ENCODE measurements at places on chromosomes 7 and 10.
A peak's percentile ranks its signal among the peaks of the same experiment; 100 is the strongest.

DNA sequence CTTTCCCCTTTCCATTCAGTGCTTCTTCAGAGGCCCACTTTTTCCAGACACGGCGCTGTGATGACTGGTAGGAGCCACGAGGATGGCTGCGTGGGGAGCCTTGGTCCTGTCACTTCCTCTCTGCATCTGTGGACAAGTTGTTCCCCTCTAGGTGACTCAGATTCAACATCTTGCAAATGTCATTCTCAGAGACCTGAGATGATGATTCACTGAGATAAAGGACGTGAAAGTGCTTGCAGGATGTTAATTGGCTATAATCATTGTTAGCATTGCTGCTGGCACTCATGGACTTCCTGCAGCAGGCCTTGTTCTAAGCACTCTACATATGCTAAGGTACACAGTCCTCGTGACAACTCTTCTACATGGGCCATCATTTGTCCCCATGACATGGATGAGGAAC is 489.8 kb upstream of the ZMIZ1 start:
- DNase-seq = no peak

GRCh38 chr7:94710256-94710655 is 54.3 kb upstream of the SGCE start:
- DNase-seq = no peak

- DNase-seq = no peak
Observed at GRCh38 chr10:102519246-102519825, 15.6 kb downstream of the SUFU start.

GRCh38 chr10:35896001-35896400 is 253.9 kb upstream of the FZD8 start:
- DNase-seq = no peak

- DNase-seq = no peak
Observed at GRCh38 chr10:97365761-97366351, 31.3 kb upstream of the FRAT2 start.

GRCh38 chr7:52569151-52569550 is 466.3 kb upstream of the POM121L12 start:
- no peak for DNase-seq

- peak; percentile 44 for DNase-seq
Observed at GRCh38 chr7:25565949-25566348, 337.7 kb upstream of the NPVF start.

GRCh38 chr7:75995052-75995471 is 667 bp upstream of the TMEM120A start:
- no peak for DNase-seq

GRCh38 chr7:157496416-157497275 is 159.8 kb downstream of the DNAJB6 start:
- no peak for DNase-seq

GRCh38 chr7:85405016-85405902 is 218.4 kb upstream of the SEMA3D start:
- DNase-seq = no peak

GRCh38 chr10:69327463-69328379 is 49.4 kb downstream of the HK1 start:
- peak; percentile 58 for DNase-seq

DNA sequence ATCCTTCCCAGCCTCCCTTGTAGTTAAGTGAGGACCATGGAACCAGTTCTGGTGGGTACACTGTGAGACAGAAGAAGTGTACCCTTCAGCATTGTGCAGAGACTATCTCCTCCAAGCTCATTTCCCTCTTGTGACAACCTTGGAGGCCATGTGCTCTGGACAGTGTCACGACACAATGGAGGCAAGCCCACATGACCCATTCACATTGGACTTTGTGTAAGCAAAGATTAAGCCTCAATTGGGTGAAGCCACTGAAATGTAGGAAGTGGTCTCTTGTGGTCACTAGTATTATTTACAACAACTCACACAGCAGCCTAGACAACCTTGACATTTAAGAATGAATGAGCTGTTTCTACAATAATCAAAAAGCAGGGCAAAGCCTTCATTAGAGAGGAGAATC is 124.2 kb downstream of the INHBA start:
- DNase-seq = no peak

DNA sequence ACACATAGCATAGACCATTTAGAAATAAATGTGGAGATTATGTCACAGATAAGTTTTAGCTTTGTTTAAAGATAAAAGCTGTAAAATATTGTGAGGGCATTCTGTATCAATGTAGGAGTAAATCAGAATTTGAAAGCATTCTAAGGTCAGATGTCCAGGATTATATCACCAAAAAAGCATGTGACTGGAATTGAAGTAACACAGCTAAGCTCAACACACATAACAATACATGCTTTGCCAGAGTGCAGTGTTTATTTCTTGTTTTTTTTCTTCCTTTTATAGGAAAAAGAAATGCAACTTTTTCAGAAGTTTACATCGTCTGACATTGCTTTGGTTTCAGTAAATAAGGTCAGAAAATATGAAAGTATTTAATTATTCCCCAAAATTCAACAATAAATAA is 183.4 kb downstream of the HTR7 start:
- DNase-seq = no peak

DNA sequence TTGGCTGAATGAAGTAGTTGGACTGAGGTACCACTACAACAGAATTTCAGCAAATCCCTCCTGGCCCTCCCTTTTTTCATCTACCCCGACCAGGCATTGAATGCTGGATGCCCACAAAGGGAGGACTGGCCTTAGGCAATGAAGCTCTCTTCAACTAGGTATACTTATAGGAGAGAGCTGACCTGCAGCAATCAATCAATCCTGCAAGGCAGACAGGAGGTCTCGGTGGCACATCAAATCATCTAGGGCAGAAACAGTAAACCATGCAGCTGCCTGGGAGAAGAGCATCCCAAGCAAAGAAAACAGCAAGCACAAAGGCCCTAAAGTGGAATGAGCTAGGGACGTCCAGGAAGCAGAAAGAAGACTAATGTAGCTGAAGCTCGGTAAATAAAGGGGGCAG is 2.4 kb upstream of the ABRAXAS2 start:
- DNase-seq = no peak

DNA sequence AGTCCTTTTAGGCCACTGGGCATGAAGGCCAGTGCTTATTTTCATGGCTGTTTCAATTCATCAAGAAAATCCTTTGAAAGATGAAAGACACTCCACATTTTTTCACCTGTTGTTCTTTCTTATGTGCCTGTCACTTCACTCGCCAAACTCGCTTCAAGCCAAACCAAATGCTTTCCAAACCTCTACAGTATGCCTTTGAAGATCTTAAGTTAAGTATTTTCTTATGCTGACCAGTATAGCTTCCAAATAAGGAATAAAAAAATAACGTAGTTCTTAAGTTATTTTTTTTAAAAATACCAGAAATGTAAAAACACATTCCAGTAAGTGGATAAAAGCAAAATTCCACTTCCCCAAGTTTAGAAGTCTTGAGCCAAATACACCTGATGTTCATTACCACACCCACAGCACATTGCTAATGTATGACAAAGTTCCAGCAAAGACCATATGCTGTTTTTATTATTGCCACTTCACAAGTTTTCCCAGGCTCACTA is 186.1 kb downstream of the MTERF1 start:
- DNase-seq = no peak

DNA sequence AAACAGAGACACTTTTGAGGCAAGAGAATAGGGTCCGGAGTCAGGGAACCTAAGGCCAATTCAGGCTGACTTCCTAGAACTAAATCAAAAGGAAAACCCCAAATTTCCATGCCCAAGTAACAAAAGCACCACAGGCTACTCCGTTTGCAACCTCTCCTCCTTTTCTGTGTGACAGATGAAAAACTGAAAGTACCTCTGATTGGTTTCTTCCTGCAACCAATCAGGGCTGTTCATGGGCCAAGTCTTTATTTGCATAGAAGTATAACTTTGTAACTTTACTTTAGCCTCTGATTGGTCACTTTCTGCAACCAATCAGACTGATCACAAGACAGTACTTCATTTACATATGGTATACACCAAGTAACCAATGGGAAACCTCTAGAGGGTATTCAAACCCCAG is 239.9 kb upstream of the KCND2 start:
- no peak for DNase-seq

- DNase-seq = no peak
Observed at GRCh38 chr10:48797830-48798229, 113.2 kb downstream of the WDFY4 start.

GRCh38 chr7:46224363-46224762 is 303.3 kb upstream of the IGFBP3 start:
- no peak for DNase-seq

DNA sequence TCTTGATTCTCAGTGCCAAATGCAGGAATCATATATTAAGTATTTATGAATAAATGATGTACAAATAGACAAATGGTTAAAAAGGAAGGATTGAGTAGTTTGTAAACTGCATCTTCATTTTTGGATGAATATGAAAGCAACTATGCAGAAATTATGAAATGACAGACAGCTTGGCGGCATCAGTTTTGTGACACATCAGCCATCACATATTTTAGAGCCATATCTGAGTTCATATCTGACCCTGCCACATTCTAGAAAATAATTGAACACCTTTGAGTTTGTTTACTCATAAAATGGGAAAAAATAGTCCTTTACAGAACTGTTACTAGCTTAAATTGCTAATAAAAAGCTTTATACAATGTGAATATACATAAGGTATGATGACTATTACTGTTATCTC is 448.2 kb downstream of the KIF20B start:
- no peak for DNase-seq

Data from LNCaP clone FGC (cell line).